ENCODE measurements at places on chromosomes 6 and 20. TPM values are rescaled to one million over a fixed set of nuclear protein-coding genes. Genes with fewer than 3 reads are reported as not detected.

The SLC4A11 gene
- total RNA-seq, result 0.95 TPM

The HLA-DQB2 gene
- total RNA-seq, result not detected

The BPIFA1 gene
- not detected for total RNA-seq

The CCR6 gene
- total RNA-seq, result not detected

The MYB gene
- total RNA-seq, result 3.3 TPM

GRCh38 chr6:14129575-14129974 lies 12.0 kb downstream of the CD83 start:
- peak; percentile 80 for DNase-seq

DNA sequence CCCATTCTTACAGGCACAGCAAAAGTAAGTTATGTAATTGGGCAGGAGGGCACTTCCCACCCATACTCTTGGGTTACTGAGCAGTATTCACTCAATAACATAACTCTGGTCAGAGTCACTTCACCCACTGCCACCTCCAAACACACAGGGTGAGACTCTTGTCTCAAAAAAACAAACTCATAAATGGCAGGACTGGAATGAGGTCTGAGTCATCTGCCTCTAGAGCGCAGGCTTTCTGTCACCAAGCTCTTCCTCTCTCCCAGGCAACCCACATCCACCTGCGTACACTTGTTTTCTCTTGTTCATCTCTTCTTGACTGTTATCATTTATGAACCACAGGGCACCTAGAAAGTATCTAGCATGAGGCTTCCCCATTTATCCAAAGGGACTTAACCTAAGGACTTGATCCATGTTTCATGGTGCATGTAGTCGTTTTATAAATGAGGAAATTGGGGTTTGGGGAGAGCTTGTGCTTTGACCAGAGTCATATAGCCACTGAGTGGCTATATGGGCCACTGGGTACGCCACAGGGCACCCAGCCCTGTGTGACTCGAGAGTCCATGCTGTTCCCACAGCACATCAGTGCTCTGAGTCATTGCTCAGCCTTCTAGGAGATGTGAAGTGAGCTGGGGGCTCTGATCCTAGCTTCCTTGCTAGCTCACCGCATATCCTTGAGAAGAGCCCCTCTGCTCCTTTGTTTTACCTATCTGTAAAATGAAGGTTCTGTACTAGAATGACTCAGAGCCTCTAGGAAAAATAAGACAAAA lies 22.4 kb downstream of the C20orf173 start:
- DNase-seq, result no peak

DNA sequence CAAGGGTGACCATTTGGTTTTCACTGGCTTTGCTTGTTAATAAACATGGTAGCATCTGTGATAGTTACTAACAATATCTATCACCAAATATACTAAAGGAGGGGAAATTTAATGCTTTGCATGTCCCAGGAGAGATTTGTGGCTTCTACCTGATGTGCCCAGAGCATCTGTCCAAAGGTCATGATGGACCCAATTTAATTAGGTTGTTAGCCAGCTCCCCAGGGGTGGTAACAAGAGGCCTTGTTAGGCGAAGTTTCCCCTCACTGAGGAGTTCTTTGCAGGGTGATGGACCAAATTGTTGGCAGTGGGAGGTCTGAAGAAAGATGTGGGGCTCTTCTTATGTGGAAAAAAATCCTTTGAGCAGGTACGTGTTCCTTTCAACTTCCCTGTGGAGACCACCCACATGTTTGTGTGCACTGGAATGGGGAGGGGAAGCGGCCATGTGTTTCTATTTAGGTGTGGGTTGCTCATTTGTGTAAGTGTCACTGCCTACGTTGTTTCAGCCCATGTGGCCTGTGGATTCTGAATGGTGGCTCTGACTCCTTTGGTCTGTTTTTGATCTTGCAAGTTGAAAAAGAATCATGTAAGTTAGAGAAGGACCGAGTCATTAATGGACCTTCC lies 137.6 kb downstream of the CLIC5 start:
- no peak for DNase-seq

DNA sequence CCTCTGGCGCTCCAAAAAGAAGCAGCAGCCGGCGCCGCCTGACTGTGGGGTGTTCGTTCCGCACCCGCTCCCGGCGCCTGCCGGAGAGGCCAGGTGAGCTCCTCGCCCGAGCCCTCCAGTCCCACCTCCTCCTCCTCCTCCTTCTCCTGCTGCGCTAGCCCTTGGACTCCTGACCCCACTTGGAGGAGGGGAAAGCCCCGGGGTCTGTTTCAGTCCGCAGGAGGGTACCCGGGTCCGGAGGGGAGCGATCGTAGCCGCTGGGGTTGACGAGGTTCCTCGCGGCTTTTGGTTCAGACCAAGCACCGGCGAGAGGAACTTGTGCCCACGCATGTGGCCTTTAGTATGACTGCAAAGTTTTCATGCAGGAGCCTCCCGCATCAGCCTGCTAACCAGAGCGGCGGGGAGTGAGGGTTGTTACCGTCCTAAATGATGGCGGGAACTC lies 493 bp downstream of the CRYBG1 start:
- DNase-seq, result peak; percentile 44

GRCh38 chr6:77857421-77857820 lies 204.6 kb downstream of the MEI4 start:
- no peak for DNase-seq

DNA sequence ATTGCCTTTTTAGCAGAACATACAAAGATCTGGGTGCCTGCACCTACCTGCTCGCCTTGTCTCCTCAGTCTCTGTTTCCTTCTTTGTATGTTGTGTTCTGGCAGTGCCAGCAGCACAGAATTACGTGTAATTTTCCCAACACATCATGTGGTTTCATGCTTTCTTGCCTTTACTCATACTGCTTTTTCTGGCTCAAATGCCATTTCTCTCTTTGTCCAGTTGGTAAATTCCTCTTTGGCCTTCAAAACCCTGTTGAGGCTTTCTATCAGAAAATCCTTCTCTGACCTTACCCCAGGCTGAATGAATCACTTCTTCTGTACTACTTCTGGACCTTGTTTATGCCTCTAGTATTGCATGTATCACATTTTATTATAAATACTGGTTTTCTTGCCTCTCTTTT lies 31.8 kb downstream of the L3MBTL3 start:
- DNase-seq, result no peak

- DNase-seq, result no peak
Observed at GRCh38 chr6:95093154-95093553, 484.2 kb upstream of the MANEA start.

DNA sequence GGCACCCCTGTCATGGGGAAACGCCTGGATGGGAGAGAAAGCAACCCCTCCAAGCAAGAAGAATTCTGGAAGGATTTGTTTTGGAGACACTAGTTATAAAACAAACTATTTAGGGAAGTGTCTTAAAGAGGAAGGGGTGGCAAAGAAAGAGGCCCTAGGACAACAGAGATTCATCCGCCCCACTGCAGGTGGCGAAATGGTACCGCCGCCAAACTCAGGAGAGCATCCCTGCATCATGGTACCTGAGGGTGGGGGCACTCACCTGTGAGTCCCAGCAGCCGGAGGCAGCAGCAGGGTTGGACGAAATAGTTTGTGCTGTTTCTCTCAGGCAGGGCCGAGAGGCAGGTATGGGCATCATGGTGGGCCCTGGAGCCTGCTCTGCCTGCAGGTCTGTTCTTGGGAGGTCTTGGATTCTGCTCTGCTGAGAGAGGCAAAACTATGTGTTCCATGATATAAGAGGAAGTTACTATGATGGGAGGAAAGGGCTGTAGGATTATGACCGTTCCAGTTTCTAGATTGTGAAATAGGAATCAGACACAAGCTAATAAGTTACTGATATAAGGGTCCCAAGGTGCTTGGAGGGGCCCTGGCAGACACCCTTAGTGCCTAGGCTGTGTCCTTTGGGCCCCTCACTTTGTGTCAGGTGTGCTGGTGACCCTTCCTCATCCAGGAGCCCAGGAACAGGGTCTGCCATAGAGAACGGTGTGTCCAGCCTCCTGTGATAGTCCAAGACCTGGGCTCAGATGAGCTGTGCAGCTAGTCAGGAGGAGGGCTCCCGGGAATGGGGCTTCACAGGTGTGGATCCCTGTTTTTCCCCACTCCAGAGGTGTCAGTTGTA lies 20.4 kb downstream of the SIRPD start:
- no peak for DNase-seq

DNA sequence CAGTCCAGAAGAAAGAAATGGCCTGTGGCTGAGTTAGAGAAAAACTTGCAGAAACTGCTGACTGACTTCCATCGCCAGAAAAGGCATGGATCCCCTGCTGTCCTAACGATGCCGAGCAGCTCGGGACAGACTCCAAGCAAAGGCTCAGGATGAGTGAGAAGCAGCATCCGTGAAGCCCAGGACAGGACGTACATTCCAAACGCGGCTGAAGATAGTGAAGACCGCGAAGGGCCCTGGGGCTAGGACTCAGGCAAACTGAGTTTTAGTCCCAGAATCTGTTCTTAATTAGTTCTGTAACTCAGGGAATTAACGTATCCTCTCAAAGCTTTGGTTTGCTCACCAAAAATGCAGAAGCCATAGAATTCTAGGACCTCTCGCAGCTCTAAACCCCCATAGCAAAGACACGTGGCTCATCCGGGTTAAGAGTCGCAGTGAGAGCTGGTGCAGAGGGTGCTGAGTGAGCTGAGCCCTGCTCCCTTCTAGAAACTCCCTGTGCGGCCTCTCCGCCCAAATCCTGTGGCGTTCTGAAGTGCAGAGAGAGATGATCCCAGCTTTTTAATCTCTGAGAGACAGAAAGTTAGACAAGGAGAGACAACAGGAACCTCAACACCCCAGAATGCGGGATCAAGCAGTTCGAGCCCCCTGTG lies 132.9 kb upstream of the THBS2 start:
- DNase-seq, result no peak

- DNase-seq, result no peak
Observed at GRCh38 chr20:11234608-11235007, 560.8 kb upstream of the JAG1 start.

DNA sequence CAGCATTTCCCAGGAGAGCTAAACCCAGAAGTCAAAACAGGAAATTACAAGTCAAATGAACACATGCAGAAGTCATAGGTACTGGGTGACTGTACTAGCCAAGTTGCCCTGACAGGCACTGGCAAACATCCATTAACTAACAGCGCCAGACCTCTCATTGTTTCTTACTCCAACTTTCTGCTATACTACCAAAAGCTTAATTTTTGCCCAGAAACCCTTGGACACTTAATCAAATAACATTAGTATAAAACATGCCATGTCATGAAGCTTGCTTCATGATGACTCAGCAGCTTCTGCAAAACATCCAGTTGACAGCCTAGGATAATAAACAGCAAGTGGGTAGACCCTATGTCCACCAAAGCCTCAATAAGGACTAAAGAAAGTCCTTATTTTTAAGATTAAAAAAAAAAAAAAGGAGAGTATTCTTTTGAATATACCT lies 3.5 kb downstream of the NUP153 start:
- DNase-seq, result no peak

GRCh38 chr6:160030103-160030502 lies 61.2 kb downstream of the IGF2R start:
- DNase-seq, result peak; percentile 80

DNA sequence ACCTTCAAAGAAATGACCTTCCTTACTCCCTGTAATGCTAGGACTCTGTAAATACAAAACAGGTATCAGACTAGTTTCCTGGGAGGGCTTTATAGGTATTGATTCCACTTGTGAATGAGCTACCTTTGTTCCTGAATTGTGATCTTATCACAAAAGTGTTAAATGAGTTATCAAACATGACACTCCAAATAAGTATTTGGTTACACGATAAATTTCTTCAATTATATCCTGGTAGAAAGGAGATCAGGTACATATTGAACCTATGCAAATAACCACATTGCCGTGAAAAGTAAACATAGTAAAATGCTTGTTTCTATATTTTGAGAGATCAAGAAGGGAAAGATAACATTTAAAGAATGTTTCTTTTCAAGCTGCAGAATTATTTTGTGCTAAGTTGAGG lies 285.3 kb downstream of the HIVEP2 start:
- no peak for DNase-seq
